Activated CD8-positive, alpha-beta memory T cell treated with anti-CD3 and anti-CD28 coated beads for 1 hour (primary cell): ENCODE measurements at places on chromosomes 1 and 21.

- no peak for DNase-seq
Observed at GRCh38 chr1:70674941-70675685, 264.0 kb downstream of the CTH start.

- no peak for DNase-seq
Observed at GRCh38 chr1:17067069-17067426, 13.2 kb upstream of the SDHB start.

DNA sequence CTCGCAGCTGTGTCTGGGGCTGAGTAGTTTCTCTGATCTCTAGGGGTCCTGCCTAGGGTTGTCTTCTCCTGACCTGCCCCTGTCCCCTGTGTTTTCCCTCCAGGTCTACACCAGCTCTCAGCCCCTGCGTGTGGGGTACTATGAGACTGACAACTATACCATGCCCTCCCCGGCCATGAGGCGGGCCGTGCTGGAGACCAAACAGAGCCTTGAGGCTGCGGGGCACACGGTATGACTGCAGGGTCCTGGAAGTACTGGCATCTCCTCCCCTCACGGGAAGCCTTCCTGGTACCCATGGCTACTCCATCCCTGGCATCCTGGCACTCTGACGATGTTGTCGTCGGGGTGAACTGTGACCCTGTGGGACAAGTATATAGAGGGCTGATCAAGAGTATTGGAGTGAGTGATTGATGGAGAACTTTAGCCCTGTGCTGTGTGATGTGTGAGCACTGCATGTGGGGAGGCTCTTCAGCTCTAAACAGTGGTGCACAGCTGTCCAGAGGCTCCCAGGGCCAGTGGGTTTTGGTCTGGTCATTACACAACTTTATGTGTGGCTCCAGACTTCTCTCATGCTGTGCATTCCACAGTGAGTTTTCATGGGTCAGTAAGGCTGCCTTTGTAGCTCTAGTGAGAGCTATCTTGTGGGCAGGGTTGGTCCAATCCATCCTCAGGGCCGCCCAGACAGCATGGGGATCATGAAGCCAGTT, 14.4 kb downstream of the FAAH start:
- no peak for DNase-seq

DNA sequence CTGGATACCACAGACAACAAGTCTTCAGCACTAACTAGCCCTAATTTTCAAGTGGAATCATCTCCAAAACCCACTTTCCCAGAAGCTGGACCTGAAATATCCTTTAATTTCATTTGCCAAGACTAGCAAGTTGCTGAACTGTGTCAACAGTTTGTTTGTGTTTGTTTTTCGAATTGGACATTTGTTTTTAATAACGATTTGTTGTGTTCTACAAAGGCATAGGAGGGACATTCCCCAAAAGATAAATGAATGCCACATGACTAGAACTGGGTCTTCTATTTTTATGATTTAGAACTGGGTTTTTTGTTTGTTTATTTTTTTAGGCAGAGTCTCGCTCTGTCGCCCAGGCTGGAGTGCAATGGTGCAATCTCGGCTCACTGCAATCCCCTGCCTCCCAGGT, 17.9 kb downstream of the LUZP1 start:
- no peak for DNase-seq

DNA sequence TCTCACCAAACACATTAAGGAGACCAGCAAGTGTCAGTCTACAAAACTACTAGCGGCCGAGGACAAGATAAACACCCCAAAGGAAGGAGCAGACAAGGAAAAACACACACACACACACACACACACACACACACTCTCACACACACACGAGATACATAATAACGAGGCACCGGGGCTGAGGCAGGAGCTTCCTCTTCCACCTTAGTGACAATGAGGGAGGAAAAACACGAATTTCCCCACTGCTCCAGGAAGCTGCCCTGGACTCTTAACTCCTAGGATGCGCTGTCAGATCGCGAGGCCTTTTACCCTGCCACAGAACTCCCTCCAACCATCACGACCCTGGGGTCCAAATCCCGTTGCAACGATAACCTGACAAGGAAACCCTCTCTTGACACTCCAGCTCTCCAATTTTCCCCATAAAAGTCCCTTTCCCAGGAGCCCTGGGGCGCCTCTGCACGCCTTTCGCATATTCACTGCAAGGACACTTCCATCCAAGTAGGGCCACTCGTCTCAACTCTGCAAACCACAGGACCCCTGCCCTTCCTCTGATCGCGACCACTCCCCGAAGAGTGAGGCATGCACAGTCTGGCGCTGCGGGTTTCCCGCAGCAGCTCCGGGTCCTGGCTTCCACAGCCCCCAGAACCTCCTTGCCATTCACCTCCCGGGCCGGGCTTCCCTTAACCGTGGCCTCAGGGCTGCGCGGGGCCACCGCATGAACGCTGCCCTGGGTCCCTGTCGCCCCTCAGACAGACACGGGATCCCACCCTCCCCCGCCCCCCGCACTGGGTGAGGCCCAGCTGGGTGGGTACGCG, 581 bp downstream of the ETV3 start:
- DNase-seq, result no peak

DNA sequence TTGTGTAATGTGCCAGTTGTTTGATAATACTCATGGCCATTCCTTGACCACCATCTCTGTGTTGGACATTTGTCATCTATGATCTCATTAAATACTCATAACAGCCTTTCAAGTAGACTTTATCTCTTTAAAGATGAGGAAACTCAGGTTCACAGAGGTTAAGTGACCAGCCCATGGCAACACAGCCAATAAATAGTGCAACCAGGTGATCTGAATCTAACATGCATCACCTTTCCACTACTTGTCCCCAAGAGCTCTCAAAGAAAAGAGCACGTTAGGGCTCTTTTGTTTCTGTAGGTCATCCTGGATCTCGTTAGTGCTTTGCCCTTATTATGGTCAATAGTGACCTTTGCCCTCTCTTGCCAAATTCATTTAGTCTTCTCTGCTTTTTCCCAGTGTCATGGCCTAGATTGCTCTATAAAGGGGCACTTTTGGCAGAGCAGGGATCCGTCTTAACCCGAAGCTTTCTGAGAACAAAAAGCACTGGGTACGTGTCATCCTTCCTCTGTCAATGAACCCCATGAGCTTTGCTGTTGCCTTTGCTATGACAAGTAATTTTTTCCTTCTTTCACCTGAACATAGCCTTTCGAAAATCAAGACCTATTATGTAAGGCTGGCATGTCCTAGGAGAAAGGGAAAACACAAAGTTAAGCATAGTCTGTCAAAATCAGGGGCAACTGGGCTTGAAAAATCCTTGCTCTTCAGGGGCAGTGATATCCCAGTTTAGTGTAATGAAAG, 88.0 kb upstream of the PLXNA2 start:
- no peak for DNase-seq

GRCh38 chr1:160429125-160429561, 28.8 kb downstream of the VANGL2 start:
- no peak for DNase-seq

DNA sequence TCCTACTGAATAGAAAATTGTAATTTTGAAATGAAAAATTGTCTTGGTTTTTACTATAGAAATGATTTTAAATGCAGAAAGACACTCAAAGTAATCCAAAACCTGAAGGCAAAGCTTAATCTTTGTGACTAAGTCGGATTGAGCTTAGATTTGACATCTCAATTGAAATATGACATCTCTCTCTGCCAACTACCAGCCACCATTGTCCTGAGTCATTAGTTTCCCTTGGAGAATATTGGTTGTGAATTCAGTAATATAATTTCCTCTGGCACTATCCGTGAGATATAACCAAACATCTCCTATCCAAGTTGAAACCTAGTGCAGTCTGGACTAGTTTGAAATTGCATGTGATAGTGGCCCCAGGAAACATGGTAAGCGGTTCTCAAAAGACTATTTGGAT, 37.1 kb downstream of the PLA2G4A start:
- DNase-seq, result no peak

DNA sequence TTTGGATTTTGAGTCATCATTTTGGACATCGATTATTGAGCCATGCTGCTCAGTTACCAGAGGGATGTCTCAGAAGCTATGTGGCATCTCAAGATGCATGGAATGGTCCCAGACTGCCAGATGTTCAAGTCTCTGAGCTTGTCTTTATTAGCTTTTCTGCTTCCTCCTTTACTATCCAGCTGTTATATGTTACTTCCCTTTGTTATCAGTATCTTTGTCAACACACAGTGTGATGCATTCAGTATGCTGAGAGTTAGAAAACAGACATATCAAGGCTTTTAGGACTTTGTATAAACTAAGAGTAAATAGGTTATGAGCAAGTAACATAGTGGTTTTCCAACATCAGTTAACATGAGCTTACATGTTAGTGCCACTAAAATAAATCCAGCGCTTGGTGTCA, 474.5 kb downstream of the DSCAM start:
- no peak for DNase-seq

DNA sequence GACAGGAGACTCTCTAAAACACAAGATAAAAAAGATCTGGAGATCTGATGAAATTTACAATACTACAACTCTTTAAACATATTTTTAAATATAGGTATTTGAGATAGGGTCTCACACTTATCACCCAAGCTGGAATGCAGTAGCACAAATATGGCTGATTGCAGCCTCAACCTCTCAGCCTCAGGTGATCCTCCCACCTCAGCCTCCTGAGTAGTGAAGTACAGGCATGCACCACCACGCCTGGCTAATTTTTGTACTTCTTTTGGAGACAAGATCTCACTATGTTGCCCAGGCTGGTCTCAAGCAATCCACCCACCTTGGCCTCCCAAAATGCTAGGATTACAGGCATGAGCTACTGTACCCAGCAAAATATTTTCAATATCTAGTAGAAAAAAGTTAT, 170.0 kb upstream of the NR5A2 start:
- no peak for DNase-seq

GRCh38 chr1:64513545-64513944, 43.6 kb downstream of the CACHD1 start:
- DNase-seq, result no peak

DNA sequence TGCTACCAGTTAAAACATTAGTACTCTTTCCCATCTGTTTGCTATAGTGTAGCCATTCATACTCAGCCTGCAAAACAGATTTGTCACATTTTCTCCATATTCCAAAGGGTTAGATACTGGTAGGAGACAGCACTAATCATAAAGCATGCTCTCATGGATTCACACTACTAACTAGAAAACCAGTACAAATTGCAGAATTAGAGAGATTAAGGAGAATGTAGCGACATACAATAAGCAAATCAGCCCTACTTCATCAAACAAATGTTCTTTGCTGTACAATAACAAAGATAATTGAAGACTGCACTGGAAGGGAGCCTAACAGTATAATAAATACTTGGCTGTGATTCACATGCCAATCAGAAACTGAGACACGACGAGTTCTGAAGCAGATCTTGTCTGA, 368.0 kb upstream of the PRMT6 start:
- no peak for DNase-seq

DNA sequence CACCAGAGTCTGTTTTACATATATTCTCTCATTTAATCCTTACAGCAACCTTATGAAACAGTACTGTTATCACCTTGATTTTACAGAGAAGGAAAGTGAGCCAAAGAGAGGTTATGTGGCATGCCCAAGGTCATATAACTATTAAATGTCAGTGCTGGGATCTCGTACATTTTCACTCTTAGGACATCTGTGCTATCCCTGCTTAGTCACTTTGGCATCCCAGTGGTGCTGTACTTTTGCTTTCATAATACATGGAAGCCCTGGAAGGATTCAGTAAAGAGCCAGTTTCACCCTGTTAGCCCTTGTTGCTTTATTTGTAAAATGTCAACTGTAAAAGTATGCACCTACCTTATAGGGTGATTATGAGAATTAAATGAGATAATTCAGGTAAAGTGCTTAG, 104.4 kb downstream of the NFIA start:
- no peak for DNase-seq

DNA sequence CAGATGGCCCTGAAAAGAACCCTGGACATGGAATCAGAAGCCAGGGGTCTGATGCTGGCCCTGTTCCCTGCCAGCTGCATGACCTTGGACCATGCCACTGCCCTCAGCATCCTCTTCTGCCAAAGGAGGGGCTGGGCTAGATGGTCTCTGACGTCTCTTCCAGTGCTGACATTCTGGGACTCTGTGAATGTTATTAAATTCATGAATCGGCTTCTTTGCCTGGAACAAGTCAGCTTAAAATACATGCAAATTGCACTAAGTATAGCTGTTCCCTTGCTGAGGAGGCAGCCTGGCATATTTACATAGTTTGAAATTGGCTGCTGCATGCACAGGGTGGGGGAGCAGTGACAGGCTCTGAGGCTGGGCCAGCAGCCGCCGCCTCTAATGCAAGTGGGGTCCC, 23.8 kb downstream of the KCNA2 start:
- DNase-seq, result no peak

DNA sequence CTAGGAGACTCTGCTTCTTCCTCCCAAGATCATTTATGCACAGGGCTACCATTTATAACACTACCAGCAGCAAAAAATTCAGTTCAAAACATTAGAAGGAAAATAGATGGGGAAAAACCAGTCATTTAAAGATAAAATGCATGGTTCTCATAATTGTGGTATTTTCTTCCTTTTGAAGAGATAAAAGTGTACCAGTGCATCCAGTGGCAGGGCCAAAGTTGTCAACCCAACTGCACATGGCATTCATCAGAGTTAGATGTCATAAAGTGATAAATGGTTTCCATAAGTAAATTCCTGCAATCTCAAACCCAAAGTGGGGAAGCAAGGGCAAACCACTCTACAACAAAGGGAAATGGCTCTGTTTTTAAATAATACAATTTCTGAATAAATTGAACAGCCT, 119.1 kb upstream of the DMRTA2 start:
- DNase-seq, result no peak

DNA sequence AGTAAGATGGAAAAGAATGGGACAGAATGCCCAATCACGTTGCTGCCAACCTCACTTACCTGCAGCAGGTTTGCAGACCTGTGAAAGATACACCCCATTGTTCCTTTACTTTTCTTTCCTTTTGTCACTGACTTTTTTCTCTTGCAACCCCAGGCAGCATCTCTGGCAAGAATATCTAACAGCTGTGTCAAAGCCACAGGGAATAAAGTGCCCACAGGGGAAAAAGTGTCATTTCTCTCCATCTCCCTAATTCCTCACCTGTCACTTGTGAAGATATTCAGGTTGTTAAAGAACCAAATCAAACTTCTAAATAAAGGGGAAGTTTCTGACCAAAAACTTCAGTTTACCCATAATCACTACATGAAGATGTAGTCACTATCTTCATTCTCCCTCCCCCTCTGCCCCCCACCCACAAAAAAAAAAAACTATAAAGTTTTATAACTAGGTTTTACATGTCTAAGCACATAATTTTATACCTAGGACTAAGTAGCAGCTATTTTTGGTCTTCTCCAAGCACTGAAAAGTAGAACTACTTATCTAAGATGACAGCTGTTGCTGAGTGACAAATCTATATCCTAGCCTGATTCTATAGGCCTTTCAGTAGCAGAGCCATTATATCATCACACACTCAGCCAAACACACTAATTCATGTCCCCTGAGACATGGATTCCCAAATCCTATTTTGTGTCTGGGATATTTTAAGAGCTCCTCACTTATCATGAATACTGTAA, 54.9 kb downstream of the TBX15 start:
- DNase-seq, result no peak

GRCh38 chr1:99496067-99496466, 149.8 kb upstream of the PALMD start:
- DNase-seq, result no peak

- DNase-seq, result no peak
Observed at GRCh38 chr1:168473126-168473525, 70.7 kb downstream of the XCL2 start.
